ENCODE measurements at places on chromosomes 3 and 15.

DNA sequence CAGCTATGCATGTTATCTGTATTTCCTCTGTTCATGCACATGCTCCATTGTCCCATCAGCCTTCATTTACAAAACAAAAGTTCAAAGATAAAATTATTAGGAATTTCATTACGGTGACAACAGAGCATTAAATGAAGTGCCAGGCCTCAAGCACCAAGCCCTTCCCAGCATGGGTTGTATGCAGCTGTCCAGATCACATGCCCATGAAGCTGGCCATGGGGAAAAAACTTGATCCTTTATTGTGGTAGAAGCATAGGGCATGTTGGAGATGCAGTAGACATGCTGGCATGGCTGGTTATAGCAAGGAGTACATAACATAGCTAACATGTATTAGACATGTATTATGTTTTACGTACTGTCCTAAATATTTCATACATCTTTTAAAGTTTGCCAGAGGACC lies 4.1 kb upstream of the THRB start:
- no peak for DNase-seq

- no peak for DNase-seq
These were observed 5.2 kb downstream of the MCTP2 start for GRCh38 chr15:94236608-94237007.

DNA sequence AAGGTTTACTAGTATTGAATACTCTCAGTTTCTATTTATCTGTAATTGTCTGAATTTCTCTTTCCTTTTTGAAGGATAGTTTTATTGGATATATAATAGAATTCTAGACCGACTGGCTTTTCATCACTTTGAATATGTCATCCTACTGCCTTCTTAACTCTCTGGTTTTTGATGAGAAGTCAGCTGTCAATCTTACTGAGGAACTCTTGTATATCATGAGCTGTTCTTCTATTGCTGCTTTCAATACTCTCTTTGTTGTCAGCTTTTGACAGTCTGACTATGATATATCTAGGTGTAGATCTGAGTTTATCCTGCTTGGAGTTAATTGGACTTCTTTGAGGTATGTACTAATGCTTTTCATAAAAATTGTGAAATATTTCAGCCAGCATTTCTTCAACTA lies 333.8 kb downstream of the PLCL2 start:
- no peak for DNase-seq

DNA sequence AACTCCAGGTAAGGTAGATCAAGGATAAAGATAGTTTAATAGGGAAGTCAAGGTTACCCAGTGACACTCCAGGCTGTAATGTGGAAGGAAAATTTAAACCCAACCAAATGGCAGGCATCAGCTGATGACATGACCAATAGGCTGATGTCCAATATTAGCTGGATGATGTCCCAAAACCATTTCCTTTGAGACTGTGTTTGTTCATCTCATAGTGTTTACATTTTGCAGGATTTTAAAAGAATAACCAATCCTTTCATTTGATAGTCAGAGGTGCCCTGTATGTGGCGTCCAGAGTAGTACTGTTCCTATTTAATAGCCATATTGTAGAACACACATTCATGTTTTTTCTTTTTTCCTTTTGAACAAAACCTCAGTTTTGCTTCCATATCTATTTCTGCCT lies 23.3 kb upstream of the TMEM158 start:
- DNase-seq, result no peak

- DNase-seq, result no peak
These were observed 27.0 kb upstream of the CHMP2B start for GRCh38 chr3:87200060-87200647.

GRCh38 chr3:4986782-4987537 lies 7.7 kb downstream of the BHLHE40 start:
- peak; percentile 65 for DNase-seq

DNA sequence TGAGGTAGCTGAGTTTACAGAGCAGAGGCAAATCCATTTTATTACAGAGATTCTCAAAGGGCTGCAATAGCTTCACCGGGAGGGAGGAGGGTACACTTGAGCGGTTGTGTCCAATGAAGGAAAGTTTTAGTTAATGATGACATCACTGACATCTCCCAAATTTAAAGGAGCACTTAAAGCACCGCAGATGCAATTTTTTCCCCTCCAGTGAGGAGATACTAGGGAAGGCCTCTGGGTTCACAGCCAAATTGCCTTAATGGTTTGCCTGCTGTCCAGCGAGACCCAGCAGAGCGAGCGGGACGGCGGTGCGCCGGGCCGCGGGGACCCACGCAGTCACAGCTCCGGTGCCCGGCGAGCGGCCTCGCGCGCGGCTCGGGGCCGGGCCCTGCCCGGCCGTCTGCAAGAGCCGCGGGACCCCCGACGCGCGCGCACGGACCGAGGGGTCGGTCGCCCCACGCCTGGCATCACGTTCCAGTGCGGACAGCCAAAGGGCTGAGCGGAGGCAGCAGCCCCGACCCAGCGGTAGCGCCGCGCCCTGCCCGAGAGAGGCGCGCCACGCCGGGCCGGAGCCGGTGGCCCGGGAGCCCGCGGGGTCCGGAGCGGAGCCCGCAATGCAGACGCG lies 160.5 kb upstream of the CHRNA7 start:
- DNase-seq, result no peak

DNA sequence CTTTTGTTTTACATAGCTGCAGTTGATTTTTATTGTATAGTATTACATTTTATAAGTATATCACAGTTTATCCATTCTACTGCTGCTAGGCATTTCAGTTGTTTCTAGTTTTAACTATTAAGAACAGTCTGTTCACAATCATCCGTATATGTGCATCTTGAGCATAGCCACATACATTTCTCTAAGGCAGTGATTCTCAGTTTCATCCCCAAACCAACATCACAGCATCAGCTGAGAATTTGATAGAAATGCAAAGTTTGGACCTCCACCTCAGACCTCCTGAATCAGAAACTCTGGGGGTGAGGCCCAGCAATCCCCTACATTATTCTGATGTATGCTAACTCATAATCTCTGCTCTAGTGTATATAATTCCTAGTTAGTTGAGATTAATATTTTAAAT lies 120.8 kb downstream of the VPS8 start:
- DNase-seq, result no peak

DNA sequence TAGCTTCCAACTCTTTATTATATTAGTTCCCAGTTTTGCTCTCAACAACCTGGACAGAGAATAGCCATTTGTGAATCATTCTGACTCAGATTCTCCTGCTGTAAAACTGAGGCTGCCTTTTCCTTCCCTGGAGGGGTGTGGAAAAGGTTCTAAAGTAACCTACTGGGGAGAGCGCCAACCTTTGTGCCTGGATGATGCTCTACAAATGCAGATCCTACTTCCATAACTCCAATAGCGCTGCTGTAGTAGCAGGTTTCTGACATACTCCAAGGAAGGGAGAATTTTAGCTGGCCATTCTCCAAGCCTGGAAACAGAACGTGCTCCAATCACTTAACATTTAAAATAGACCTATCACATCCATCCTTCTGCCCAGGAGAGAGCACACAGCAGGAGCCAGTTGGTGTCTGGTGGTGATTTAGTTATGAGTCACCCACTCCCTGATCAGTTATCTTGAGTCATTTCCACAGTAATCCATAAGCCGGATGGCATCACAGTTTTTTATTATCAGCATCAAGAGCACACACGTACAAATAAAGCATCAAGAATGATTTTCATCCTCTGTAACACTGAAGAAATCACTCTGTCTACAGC lies 38.3 kb downstream of the MYH15 start:
- DNase-seq, result no peak

GRCh38 chr3:149964291-149964690 lies 6.4 kb downstream of the PFN2 start:
- DNase-seq, result no peak
